ENCODE measurements at places on chromosomes 3 and 15.

- no peak for DNase-seq
Measured at GRCh38 chr3:156459434-156459833, 95.5 kb downstream of the SSR3 start.

GRCh38 chr15:101136381-101137268, 115.2 kb downstream of the CHSY1 start:
- DNase-seq, result no peak

DNA sequence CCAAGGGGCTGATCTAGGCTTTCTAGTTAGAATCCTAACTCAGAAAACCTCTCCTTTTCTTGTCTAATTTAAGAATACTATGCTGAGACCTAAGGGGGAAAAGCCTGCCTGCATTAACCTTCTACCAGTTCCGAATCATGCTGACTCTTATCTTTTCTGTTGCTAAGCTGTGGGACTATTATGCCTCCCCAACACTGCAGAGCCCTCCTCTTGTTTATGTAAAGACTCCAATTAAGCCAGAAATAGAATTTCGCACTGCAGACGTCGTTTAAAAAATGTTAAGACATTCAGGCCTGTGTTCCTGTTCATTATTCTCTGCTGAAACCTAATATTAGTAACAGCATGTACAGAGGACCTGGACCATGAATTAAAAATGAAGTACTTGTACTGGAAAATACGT, 310.6 kb upstream of the ATP11B start:
- DNase-seq, result no peak

GRCh38 chr15:43913026-43913780, 86.4 kb downstream of the WDR76 start:
- no peak for DNase-seq

- no peak for DNase-seq
Measured at GRCh38 chr3:103515116-103515515, 1080.3 kb downstream of the ZPLD1 start.

GRCh38 chr15:48144889-48145288, 24.1 kb downstream of the SLC24A5 start:
- DNase-seq, result no peak

GRCh38 chr3:56790016-56790821, 11.5 kb downstream of the ARHGEF3 start:
- DNase-seq, result no peak

- DNase-seq, result no peak
Measured at GRCh38 chr3:13584901-13585300, 36.0 kb downstream of the FBLN2 start.

- no peak for DNase-seq
Measured at GRCh38 chr3:14988988-14989394, 41.6 kb downstream of the NR2C2 start.

GRCh38 chr3:46934498-46935167, 41.9 kb downstream of the CCDC12 start:
- DNase-seq, result no peak

GRCh38 chr3:141710888-141711616, 27.0 kb upstream of the RNF7 start:
- no peak for DNase-seq

DNA sequence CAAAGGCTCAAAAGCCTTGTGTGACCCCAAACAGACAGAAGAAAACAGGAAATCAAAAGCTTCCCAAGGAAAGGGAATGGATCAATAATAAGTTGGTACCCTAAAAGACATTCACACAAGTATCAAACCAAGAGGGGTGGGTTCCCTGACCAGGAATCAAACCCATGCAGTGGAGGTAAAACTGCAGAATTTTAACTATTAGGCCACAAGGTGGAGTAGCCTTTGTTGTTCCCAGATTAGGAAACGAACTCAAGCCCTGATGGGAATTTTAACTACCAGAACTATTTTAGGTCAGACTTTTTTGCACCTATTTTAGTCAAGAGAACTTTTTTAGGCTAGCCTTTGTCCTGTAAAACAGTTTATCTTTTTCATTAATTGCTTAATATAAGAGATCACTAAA, 31.4 kb downstream of the SETMAR start:
- no peak for DNase-seq

DNA sequence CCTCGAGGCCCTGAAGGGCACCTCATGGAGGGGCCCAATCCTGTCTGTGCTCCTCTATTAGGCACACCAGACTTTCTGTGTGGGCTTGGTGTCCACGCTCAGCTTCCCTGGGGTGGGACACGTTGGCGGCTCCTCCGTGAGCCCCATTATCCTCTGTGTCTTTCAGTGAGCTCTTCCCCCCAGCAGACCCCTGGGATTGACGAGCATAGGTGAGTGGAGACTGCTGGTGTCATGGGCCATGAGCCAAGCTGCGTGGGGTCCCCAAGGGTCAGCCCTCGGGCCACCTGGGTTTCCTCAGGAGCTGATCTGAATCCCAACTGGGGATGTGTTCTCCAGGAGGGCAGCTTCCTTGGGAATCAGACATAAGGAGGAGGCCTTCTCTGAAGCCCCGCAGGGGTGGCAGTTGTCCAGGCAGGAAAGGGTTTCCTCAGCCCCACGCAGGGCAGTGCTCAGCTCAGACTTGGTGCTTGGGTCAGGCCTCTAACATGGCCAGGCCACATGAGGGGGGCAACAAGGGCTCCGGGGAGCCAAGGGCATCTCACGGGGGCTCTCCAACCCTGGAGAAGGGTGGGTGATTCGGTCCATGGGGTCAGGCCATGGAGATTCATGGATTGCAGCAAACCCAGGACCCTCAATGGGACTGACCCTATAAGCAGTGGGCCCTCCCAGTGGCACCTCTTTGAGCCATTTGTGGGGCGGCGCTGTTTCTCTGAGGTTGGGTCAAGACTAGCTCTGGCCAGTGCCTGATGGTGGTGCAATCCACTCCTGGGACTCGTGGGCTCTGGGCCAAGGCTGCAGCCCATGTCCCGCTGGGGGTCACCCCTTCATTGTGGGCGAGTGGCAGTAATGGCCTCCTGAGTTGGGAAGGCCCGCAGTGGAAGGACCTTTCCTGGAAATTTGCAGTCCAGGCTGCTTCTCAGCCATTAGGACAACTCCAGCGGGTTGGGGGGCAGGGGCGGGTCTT, 222.5 kb downstream of the SNRPN start:
- DNase-seq, result no peak

DNA sequence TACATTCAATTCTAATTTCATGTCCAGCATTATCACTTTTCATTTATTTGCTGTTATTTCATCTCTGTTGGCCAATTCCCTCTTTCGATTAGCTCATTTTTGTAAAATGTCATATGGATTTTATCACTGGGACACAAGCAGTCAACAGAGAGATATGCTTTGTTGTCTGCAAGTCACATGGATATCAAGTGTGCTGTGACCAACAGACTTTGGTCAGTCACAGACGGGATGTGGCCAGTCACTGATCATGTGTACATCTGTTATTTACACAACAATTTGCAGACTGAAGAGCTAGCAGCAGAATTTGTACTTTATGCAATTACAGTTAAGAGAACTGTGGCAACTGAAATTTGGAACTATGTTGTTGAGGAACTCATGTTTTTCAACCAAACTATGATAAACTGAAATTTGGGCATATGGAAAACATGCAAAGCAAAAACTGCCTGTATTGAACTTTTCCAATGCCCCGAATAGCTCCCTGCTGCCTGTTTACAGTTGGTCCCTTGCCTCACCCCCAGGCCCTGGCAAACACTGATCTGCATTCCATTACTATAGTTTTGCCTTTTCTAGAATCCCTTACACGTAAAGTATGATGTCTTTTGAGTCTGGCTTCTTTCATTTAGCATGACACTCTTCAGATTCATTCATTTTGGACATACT, 104.4 kb downstream of the RPL22L1 start:
- DNase-seq, result no peak

- DNase-seq, result no peak
Measured at GRCh38 chr3:70532806-70533205, 220.4 kb upstream of the MDFIC2 start.

DNA sequence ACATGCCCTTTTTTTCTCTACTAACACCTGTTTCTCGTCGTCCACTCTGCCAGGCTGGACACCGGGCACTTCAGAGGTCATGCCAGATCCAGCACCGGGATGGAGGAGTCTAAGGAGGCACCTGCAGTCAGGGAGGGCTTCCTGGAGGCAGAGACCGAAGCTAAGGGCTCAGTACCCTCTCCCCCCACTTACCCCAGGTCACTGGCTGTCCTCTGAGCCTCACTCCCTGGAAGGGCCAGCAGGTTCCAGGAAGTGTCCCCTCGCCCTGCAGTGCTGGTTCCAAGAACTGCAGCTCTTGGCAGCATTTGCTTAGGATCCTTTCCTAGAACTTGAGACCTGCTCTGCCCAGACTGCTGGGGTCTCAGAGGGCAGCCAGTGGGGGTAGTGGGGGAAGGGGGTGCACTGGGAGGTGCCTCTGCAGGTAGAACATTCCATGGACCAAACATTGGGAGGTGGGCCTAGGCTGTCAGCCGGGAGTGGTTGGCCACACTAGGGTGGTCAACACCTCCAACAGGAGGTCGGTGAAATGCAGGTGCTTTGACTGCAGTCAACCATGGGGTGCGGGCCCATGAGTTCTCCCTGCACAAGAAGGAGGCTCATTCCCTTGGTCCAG, 11.3 kb downstream of the CISH start:
- no peak for DNase-seq

DNA sequence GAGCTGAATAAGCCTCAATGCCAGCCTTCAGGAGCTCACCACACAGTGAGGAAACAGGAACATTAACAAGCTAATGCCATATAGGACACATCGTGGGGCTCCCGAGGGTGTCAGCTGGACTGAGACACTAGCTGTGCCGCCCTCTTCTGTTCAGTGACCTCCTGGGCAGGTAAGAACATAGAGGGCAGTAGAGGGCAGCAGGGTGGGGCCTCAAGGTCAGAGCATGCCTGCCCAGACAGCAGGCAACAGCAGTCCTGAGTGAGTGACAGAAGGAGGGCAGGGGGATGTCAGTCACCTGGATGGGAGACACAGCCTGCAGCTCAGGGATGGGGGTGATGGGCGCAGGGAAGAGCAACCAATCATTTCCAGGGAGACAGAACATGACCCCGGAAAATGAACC, 15.5 kb downstream of the NTRK3 start:
- no peak for DNase-seq

GRCh38 chr3:170473358-170473757, 54.7 kb downstream of the CLDN11 start:
- no peak for DNase-seq

- no peak for DNase-seq
Measured at GRCh38 chr3:147872568-147872967, 463.4 kb downstream of the ZIC1 start.

Measured in activated CD8-positive, alpha-beta memory T cell treated with anti-CD3 and anti-CD28 coated beads for 1 hour (primary cell).